ENCODE measurements at places on chromosomes 3 and 15.
A peak's percentile ranks its signal among the peaks of the same experiment; 100 is the strongest.

DNA sequence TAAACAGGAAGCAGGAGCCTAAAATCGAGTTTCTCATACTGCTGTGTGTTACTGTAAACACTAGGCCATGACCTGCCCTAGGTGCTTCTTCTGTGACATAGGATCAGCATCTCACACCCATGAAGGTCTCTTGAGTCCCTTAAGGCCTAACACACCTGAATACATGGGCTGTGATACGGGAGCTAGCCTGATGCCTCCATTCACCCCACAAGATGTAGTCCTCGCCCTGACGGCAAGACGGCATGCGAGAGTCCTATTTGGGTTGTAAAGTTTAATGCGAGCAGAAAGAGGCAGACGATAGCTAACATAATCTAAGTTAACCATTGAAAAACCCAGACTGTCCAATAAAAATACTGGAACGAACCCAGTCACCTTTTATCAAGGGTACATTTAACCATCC is 241.1 kb upstream of the ICE2 start:
- DNase-seq: no peak

GRCh38 chr15:90038632-90039095 is 37.5 kb downstream of the ZNF710 start:
- DNase-seq: no peak

DNA sequence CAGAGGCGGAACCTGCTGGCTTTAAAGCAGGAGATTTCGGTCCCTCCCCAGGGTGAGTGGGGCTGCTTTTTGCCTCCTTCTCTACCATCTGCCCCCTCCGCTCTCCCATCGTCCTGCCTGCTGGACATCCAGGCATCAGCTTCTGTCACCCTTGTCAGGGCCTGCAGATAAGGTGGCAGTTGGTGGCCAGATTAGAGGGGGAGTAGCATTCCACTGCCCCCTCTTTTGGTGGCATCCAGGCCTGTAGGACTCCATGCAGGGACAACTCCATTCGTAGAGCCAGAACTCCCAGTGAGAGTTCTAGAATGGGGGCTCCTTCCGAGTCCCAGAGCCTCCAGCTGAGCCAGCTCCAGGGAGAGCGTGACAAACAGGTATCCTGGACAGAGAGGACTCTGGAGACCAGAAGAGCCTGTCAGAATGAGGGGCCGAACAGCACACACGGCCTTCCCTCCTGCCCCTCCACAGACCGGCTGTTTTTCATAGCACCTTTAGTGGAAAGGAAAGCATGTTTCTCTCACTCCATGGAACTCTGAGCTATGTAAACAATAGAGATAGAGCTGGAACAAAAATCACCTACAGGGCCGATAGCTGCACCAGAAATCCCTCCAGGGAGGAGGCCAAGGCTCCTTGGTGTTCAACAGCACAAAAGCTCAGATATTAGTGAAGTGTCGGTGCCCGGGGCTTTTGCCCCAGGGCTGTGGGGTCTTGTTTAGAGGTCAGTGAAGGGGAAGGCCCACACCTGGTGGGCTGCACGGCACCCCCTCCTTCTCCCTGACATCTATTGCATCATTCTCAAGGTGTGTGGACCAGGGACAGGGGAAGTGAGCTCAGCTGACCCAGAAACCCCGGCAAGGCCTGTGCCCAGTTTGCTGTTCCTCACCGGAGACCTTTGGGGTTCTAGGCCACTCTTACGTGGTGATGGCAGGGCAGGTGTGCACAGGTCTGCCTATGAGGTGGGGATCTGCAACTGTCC is 34.2 kb downstream of the MAGEF1 start:
- DNase-seq: no peak

GRCh38 chr15:68081869-68082505 is 27.9 kb downstream of the PIAS1 start:
- no peak for DNase-seq

DNA sequence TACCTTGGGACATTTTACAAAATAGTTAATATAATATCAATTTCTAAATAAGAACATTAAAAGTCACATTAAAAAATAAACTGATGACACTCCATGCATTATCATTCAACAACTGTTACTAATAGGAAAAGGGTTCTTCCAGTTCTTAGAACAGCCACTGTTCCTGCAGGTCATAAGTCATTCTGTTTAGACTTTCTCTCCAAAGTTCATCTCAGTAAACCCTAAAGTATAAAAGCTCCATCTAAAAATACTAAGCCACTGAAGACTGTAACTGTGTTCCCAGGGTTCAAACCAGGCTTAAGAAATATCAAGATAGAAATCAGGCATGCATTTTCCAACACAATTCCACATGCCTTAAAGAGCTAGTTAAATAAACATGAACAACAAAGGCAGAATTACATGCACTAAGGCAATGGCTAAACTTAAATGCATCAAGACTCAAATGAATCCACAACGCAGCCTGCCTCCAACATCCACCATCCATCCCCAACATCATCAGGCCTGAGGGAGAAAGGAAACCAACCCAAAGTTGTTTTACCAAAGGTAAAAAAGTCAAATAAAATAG is 46.2 kb downstream of the DMXL2 start:
- no peak for DNase-seq

GRCh38 chr3:150319900-150320299 is 88.2 kb upstream of the TSC22D2 start:
- DNase-seq: no peak

DNA sequence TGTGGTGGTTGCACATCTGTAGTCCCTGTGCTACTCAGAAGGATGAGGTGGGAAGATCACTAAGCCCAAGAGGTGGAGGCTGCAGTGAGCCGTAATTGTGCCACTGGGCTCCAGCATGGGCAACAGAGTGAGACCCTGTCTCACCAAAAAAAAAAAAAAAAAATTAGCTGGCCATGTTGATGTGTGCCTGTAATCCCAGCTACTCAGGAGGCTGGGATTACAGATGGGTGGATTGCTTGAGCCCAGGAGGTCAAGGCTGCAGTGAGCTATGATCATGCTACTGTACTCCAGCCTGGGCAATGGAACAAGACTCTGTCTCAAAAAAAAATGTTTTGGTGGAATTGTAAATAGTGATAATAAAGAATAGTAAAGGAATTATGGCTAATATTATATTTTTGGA is 9.9 kb downstream of the ATRIP start:
- no peak for DNase-seq

- DNase-seq: peak; percentile 11
Observed at GRCh38 chr3:106251160-106251892, 382.5 kb upstream of the CBLB start.

- DNase-seq: peak; percentile 58
Observed at GRCh38 chr15:65870889-65871533, 1.7 kb downstream of the RAB11A start.

- DNase-seq: no peak
Observed at GRCh38 chr3:170117134-170117533, 64.4 kb downstream of the PHC3 start.

GRCh38 chr3:69819282-69819681 is 80.0 kb downstream of the MITF start:
- no peak for DNase-seq

DNA sequence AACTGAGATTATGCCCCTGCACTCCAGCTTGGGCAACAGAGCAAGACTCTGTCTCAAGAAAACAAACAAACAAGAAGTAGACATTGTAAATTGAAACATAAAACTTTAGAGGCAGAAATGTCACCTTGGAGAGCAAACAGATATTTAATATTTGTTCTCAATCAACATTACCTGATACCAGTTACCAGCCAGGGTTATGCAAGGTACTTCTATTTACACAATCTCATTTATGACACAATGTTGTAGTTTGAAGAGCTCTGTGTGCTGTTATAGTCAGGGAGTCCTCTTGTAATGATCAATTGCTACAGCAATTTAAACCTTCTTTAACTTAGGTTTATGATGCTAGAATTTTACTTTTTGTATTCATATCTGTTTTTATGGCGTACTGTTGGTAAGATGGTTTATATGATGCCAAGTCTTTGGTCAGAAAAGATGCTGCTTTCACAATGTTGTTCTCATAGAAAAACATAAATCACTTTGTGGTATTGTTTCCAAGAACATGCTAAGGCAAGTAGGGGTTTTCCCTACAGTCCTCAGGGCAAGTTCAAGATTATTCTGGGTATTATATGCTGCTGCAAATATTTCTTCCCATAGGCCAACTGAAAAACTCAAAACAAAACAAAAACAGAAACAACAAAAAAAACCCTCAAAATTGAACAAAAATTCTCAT is 173.5 kb downstream of the TNIK start:
- no peak for DNase-seq

DNA sequence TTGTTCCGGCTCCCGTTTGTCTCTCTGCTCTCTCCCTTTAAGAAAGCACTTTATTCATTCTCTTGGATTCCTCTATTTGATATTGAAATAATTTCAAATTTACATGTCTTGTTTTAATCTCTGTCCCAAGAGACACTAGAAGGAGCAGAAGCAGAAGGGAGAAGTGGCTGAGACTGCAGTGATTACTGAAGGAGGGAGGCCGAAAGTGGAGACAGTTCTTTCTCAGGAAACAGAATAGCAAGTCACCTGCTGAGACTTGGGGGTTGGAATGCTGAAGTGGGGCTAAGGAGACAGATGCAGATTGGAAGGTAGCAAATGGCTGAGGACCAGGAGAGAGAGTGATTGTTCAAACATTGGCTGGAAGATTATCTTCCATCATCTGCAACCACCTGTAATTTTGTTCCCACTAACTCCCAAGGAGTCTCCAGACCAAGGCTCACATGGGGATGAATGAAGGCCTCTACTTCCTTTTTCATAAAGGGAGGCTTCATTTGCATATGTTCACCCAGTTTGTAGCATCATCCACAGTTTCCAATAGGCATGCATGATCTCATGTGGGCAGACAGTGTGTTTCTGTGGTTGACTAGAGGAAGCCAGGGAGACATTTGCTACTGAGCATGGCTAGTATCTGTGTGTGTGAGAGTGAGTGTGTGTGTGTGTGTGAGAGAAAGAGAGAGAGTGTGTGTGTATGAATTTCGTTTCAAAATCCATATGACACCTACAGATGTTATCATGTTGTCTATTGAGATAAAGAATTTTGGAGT is 24.0 kb downstream of the LTF start:
- peak; percentile 32 for DNase-seq

GRCh38 chr3:84789961-84790360 is 168.8 kb upstream of the CADM2 start:
- DNase-seq: peak; percentile 20

GRCh38 chr15:60982249-60982910 is 246.7 kb downstream of the RORA start:
- DNase-seq: no peak

DNA sequence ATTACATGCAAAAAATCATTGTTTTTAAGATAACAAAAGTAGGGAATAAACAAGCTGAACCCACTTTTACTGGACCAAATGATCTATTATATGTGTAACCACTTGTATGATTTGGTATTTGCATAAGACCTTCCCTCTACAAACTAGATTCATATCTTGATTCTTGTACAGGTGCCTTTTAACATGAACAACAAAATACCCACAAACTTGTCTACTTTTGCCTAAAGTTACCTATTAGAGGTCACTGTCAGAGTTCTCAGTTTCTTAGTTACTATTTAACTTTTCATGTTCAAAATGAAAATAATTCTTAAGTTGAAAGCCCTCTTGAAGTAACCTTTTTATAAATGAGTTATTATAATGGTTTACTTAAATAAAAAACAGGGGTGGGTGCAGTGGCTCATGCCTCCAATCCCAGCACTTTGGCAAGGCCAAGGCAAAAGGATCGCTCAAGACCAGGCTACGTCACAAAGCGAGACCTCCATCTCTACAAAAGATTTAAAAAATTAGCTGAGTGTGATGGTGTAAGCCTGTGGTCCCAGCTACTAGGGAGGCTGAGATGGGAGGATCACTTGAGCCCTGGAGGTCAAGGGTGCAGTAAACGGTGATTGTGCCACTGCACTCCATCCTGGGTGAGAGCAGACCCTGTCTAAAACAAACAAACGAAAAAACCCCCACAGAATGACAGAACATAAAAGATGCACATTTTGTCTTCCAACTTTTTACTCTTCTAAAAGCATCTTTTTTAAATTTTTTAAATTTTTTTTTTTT is 16.0 kb downstream of the ACTR8 start:
- DNase-seq: no peak

- no peak for DNase-seq
Observed at GRCh38 chr15:75176396-75176761, 25.3 kb upstream of the C15orf39 start.

DNA sequence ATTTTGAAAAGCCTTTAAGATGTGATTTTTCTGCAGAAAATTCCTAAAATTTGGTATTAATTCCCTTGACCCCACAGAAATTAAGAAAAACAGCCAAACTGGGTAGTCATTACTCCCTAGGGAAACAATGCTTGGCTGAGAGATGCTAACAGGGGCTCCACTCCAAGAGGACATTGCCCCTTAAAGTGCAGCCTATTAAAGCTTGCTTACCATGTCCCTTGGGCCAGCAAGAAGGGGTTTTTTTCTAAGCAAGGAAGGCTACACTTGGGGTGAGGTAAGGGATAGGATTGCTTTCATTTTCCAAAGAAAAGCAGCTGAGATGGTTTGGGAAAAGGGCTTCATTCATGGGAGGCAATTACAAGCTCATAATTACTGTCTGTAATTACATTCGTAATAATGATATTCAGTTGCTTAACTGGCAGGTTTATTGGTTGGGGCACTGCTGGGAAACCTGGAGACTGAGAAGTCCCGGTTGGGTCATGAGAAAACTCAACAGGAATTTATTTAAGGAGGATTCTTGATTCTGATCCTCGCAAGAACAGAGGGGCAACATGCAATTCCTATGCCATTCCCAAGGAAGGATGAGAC is 247.5 kb downstream of the NR1D2 start:
- no peak for DNase-seq

DNA sequence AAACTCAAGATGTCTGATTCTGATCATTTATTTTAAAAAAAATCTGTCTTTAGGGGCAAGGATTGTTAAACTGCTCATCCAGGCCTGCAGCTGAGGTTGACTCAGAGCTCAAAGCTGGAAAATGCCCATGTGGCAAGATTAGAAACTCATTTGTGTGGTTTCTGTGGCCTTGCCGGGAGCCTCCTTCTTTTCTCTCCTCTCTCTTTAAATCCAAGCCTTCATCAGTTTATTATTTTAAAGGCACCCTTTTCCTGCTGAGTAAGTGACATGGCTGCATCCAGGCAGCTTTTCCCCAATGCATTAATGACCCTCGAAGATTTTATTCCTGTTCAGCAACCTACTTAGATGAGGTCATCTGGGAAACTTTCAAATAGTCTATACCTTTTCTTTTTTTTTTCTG is 221.3 kb upstream of the CDIN1 start:
- DNase-seq: no peak

DNA sequence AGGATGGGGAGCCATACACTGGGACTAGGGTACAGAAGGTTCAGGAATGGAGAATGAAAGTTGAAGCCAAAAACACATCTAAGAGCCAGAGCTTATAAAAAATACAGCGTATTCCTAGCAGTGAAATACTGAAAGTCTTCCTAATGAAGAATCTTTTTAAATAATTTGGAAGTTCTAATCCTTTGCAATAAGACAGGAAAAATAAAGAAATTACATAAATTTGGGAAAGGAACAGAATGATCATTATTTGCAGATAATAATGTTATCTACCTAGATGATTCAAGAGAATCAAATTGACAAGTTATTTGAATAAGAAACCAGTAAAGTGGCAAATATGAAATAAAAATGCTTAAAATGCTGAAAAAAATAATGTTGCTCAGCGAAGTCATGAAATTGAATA is 32.3 kb upstream of the NR2F2 start:
- DNase-seq: no peak

Measured in hematopoietic multipotent progenitor cell treated with erythropoietin and hydrocortisone succinate and interleukin-3 and kit ligand, for 8 days (in vitro differentiated cells).